SJSA1 (cell line): ENCODE measurements at places on chromosomes 12 and 14.

DNA sequence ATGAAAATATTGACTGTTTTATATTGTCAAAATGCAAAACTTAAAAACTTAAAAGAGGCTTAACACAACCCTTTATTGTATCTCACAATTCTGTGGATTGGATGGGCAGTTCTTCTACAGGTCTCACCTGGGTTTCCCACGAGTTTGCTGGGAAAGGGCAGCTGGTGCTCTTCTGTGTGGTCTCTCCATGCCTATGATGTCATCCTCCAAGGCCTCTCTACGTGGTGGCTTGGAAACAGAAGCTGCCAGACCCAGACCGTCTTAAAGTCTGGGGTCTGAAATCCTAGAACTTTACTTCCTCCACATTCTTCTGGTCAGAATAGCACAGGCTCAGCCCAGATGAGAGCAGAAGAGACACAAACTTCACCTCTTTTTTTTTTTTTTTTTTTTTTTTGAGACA lies 36.5 kb upstream of the KICS2 start:
- DNase-seq: no peak
- no peaks in the 10 kb centered on the region for H3K4me1 ChIP-seq
- H3K4me3 ChIP-seq: no peak overlapping the region
- H3K36me3 ChIP-seq: no peaks in the 10 kb centered on the region
- no peak overlapping the region for H3K27ac ChIP-seq
- no peaks in the 10 kb centered on the region for H3K27me3 ChIP-seq

DNA sequence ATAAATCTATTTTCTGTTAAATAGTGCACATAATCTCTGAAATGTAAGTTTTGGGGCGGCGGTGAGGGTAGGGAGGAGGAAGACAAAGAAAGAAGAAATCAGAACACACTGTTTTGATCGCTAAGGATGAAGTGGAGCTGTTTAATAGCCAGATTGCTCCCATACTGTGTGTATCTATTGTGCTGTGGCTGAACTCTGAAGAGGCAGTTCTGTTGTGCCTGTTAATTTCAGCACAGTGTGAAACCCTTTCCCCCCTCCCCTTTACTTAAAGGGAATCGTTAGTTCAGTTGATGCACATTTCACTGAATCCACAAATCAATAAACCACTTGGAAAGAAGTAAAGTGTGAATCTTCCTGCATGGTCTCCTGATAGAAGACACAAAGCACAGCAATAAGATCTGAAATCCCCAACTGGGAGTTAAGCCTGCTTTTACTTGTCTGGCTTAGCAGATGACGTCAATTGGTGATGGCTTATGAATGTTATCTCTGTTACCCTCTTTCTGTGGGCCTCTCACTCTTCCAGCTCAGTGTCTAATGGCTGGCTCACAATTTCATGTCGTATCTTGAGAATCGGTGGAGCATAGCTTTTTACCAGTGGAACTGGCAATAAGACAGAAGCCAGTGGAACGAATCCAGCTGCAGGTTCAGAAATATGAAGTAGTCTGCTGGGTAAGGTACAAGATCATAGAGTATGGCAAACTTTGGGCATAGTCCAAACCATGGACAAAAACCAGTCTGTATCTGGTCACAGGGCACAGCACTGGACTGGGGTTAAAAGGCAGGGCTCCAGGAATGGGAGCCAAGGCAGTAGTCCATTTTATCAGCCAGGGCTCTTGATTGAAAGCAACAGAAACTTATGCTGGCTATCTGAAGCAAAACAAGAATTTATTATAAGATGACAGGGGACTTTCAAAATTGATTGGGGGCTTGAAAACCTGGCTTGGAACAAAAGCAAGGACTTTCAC lies 413.5 kb upstream of the SEL1L start:
- no peaks in the 10 kb centered on the region for H3K27me3 ChIP-seq
- no peaks in the 10 kb centered on the region for H3K36me3 ChIP-seq
- DNase-seq: no peak
- no peaks in the 10 kb centered on the region for H3K4me1 ChIP-seq
- H3K4me3 ChIP-seq: no peak overlapping the region

DNA sequence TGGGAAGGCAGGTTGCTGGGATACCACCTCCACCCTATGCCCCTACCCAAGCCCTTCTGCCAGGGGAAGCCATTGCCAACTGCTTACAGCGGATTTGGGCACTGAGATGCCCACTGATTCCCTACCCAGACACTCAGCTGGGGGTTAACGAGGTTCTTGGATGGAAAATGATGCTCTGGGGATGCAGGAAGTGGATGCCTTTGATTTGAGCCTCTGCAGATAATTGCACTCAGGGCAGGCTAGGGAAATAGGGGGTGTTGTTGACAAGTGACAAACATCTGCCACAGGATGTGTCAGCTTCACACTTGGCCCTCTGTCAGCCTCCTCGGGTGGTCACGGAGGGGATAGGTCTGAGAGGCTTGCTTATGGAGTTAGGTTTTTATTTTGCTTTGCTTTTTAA lies 57.4 kb downstream of the RPH3A start:
- H3K36me3 ChIP-seq: no peaks in the 10 kb centered on the region
- no peaks in the 10 kb centered on the region for H3K27me3 ChIP-seq
- DNase-seq: no peak
- peaks cover 5% of the 10 kb centered on the region; the same call in 1 of the 2 replicates for H3K4me1 ChIP-seq
- no peak overlapping the region for H3K4me3 ChIP-seq
- no peak overlapping the region for H3K27ac ChIP-seq

- H3K4me1 ChIP-seq: no peaks in the 10 kb centered on the region
- H3K36me3 ChIP-seq: no peaks in the 10 kb centered on the region
- no peak overlapping the region for H3K27ac ChIP-seq
- no peak for DNase-seq
- 0 out of 2 replicates have a peak, but pooled peaks cover 7% of the 10 kb centered on the region for H3K27me3 ChIP-seq
These were observed 6.9 kb downstream of the SMIM41 start for GRCh38 chr12:52086366-52086765.

GRCh38 chr14:57686304-57686703 lies 179.6 kb downstream of the SLC35F4 start:
- H3K4me3 ChIP-seq: no peak overlapping the region
- H3K27me3 ChIP-seq: no peaks in the 10 kb centered on the region
- no peaks in the 10 kb centered on the region for H3K36me3 ChIP-seq
- no peak for DNase-seq
- no peak overlapping the region for H3K27ac ChIP-seq
- no peaks in the 10 kb centered on the region for H3K4me1 ChIP-seq

GRCh38 chr12:68837215-68837614 lies 29.2 kb downstream of the MDM2 start:
- DNase-seq: peak; percentile 86
- H3K36me3 ChIP-seq: peaks cover 95% of the 10 kb centered on the region
- no peak overlapping the region for H3K27ac ChIP-seq
- no peak overlapping the region for H3K4me3 ChIP-seq
- H3K4me1 ChIP-seq: no peaks in the 10 kb centered on the region

GRCh38 chr12:21539797-21540196 lies 13.7 kb downstream of the SPX start:
- no peaks in the 10 kb centered on the region for H3K36me3 ChIP-seq
- H3K27me3 ChIP-seq: no peaks in the 10 kb centered on the region; the same call in 1 of the 2 replicates
- no peak for DNase-seq
- H3K4me1 ChIP-seq: no peaks in the 10 kb centered on the region
- no peak overlapping the region for H3K4me3 ChIP-seq

DNA sequence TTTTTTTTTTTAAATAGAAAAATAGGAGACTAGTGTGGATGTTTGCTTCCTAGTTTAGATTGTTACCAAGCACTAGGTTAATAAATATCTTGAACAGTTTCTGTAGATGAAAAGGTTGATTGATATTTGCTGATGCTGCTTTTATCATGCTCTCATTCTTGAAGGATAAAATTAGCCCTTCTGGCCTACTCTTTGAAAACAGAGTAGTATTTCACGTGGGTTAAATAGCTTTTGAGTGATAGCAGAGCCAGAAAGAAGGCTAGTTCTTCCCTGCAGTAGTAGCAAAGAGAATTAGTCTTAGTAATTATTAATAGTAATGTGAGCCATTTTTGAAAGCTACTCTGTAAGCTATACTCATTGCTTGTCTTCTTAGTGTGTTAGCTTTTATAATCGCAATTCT lies 5.2 kb downstream of the NEDD1 start:
- no peak overlapping the region for H3K4me3 ChIP-seq
- no peaks in the 10 kb centered on the region for H3K27me3 ChIP-seq
- H3K36me3 ChIP-seq: peaks cover 46% of the 10 kb centered on the region
- DNase-seq: no peak
- H3K4me1 ChIP-seq: peaks cover 28% of the 10 kb centered on the region
- H3K27ac ChIP-seq: no peak overlapping the region

GRCh38 chr12:22408610-22409376 lies 74.3 kb upstream of the ST8SIA1 start:
- no peak for DNase-seq
- no peak overlapping the region for H3K27ac ChIP-seq
- H3K4me1 ChIP-seq: no peaks in the 10 kb centered on the region

DNA sequence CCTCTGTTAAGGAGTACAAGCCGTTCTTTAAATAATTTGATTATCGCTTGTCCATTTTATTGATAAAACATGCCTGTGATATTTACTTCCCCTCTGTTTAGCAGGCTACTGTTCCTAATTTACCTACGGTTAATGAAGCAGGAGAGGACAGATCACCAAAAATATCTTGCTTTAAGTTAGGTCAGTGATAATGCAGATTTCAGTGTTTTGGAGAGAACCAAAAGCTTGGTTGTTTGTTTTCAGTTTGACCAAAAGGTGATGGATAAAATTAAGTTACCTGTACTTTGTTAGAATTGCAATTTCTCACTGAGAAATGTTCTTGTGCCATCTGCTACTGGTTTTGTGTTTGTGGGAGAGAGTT lies 958 bp downstream of the SPATS2 start:
- H3K27ac ChIP-seq: peak overlapping the region; percentile 44
- peaks cover 35% of the 10 kb centered on the region for H3K36me3 ChIP-seq
- no peaks in the 10 kb centered on the region for H3K27me3 ChIP-seq
- DNase-seq: no peak
- peak overlapping the region; percentile 82 for H3K4me3 ChIP-seq

DNA sequence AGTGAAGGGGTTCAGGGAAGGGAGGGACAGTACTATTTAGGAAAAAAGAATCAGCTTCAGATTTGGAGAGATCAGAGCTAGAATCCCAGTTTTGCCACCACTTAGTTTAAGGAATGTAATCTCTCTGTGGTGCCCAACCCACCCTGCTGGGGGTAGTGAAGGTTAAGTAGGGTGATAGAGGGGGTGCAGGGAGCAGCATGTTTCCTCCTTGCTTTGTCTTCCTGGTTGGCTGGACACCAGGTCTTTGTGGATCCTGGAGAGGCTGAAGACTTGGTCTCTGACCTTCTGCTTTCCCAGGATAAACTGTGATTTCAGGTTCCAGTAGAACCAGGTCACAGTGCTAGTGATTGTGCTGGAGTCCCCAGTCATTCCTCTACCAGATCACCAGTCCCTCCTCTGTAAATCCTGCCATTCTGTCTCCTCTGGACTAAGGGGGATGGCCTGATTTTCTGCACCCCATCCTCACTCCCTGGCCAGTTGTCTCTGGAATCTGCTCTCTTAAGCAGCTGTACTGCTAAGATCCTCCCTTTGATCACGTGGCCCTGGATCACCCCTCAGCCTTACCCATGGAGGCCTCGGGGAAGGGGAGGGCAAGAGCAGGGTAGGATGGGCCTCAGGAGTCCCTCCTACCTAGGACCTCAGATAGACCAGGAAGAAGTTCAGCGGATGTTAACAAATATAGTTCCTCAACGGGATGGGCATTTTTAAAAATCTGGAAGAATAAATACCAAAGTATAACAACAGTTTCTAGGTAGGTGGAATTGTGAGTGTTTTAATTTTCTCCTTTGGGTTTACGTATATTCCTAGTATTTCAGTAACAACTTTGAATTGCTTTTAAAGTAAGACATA lies 3.1 kb downstream of the MAP3K12 start:
- H3K27ac ChIP-seq: no peak overlapping the region
- no peaks in the 10 kb centered on the region for H3K36me3 ChIP-seq
- no peaks in the 10 kb centered on the region for H3K27me3 ChIP-seq

DNA sequence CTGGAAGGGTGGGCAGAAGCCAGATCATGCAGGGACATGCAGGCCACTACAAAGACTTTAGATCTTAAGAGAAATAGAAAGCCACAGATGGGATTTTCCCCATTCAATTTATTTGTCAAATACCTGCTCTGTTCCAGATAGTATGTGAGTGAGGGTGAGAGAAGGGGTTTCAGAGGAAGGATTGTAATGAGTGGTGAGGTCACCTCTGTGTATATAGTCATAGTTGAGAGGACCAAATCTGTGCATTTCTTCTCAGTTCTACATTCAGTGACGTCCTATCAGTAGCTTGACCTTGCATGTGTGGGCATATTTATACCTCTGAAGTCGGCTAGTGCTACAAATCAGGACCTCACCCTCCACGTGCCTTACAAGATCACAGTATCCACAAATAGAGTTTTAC lies 31.2 kb upstream of the RBM19 start:
- H3K27me3 ChIP-seq: peaks cover 100% of the 10 kb centered on the region
- H3K36me3 ChIP-seq: no peaks in the 10 kb centered on the region
- no peak overlapping the region for H3K27ac ChIP-seq
- H3K4me1 ChIP-seq: no peaks in the 10 kb centered on the region

GRCh38 chr12:22289250-22289649 lies 45.3 kb downstream of the ST8SIA1 start:
- DNase-seq: no peak
- no peak overlapping the region for H3K4me3 ChIP-seq
- no peaks in the 10 kb centered on the region for H3K36me3 ChIP-seq
- peaks cover 10% of the 10 kb centered on the region for H3K4me1 ChIP-seq
- H3K27me3 ChIP-seq: no peaks in the 10 kb centered on the region

GRCh38 chr14:68564826-68565759 lies 227.8 kb downstream of the ZFP36L1 start:
- no peak overlapping the region for H3K27ac ChIP-seq
- H3K27me3 ChIP-seq: no peaks in the 10 kb centered on the region
- no peak overlapping the region for H3K4me3 ChIP-seq

DNA sequence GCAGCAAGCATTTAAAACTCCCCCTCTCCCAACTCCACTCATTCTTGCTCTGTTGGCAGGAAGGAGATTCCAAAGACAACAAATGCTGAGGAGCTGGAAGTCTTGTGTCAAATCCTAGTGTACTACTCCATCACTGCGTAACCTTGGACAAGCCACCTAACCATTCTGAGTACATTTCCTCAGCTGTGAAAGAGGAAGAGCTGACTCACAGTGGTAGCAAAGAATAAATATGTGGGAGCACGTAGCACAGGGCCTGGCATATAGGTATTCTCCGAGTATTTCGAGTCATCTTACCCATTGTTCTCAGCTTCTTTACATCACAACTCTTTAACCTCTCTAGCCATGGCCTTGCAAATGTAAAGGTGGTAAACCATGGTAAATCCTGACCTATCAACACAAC lies 28.7 kb downstream of the EGLN3 start:
- no peaks in the 10 kb centered on the region for H3K36me3 ChIP-seq
- no peak overlapping the region for H3K4me3 ChIP-seq
- no peaks in the 10 kb centered on the region for H3K4me1 ChIP-seq
- no peak for DNase-seq
- H3K27me3 ChIP-seq: no peaks in the 10 kb centered on the region

- DNase-seq: no peak
- no peak overlapping the region for H3K27ac ChIP-seq
- H3K27me3 ChIP-seq: peaks cover 19% of the 10 kb centered on the region
- no peaks in the 10 kb centered on the region for H3K4me1 ChIP-seq
- H3K36me3 ChIP-seq: no peaks in the 10 kb centered on the region
These were observed 29.2 kb upstream of the CRY1 start for GRCh38 chr12:107122452-107122958.

- H3K4me1 ChIP-seq: no peaks in the 10 kb centered on the region
- H3K27ac ChIP-seq: no peak overlapping the region
- H3K27me3 ChIP-seq: no peaks in the 10 kb centered on the region
- no peak for DNase-seq
- H3K4me3 ChIP-seq: no peak overlapping the region
- no peaks in the 10 kb centered on the region for H3K36me3 ChIP-seq
These were observed 1176.7 kb upstream of the SEL1L start for GRCh38 chr14:82710267-82710841.

GRCh38 chr14:54366736-54367735 lies 29.8 kb upstream of the CDKN3 start:
- H3K36me3 ChIP-seq: no peaks in the 10 kb centered on the region
- no peaks in the 10 kb centered on the region; the same call in 1 of the 2 replicates for H3K4me1 ChIP-seq
- H3K27ac ChIP-seq: no peak overlapping the region
